Right atrium auricular region (tissue), 2 donors: ENCODE measurements at places on chromosomes 12 and 14. TPM values are rescaled to one million over a fixed set of nuclear protein-coding genes. Genes with fewer than 3 reads are reported as not detected.

GRCh38 chr14:89747126-89747525, 207.4 kb downstream of the EFCAB11 start:
- no peak overlapping the region for H3K27ac ChIP-seq
- H3K36me3 ChIP-seq: no peaks in the 10 kb centered on the region
- H3K27me3 ChIP-seq: no peaks in the 10 kb centered on the region
- no peak for DNase-seq

GRCh38 chr12:754473-754820, 2.1 kb downstream of the WNK1 start:
- H3K36me3 ChIP-seq: no peaks in the 10 kb centered on the region
- H3K4me3 ChIP-seq: peak overlapping the region; percentile 88
- no peak for DNase-seq

DNA sequence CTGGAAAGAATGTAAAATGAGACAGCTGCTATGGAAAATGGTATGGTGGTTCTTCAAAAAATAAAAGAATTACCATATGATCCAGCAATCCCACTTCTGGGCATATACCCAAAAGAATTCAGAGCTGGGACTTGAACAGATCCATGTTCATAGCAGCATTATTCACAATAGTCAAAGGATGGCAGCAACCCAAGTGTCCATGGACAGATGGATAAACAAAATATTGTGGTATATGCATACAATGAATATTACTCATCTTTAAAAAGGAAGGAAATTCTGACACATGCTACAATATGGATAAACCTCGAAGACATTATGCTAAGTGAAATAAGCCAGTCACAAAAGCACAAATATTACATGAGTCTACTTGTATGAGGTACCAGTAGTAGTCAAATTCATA, 9.1 kb downstream of the RAB2B start:
- no peak for DNase-seq
- peaks cover 42% of the 10 kb centered on the region for H3K36me3 ChIP-seq
- H3K27me3 ChIP-seq: no peaks in the 10 kb centered on the region
- no peak overlapping the region for H3K4me3 ChIP-seq
- no peaks in the 10 kb centered on the region for H3K4me1 ChIP-seq
- no peak overlapping the region for H3K27ac ChIP-seq

GRCh38 chr12:69900720-69901131, 75.7 kb downstream of the MYRFL start:
- no peak overlapping the region for H3K4me3 ChIP-seq
- peak; percentile 81 for DNase-seq
- no peaks in the 10 kb centered on the region for H3K27me3 ChIP-seq
- H3K36me3 ChIP-seq: no peaks in the 10 kb centered on the region
- H3K4me1 ChIP-seq: peaks cover 11% of the 10 kb centered on the region

DNA sequence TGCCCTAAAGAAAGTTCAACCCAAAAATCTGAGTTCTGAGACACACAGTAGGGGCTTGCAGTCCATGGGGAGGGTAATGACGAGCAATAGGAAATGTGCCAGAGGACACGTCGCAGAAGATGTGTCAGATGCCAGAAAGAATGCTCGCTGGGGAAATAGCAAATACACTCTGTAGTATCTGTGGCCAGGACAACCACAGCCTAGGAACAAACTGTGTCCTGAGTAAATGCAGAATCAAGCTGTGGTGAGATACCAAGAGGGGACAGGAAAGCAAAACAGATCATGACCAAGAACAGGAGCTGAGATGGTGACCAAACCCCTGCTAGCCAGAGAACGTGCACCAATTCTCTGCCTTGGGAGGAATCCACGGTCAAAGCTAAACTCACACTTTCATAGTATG, 9.1 kb downstream of the CRACR2A start:
- no peaks in the 10 kb centered on the region for H3K36me3 ChIP-seq
- H3K27me3 ChIP-seq: no peaks in the 10 kb centered on the region
- H3K4me3 ChIP-seq: no peak overlapping the region
- peak overlapping the region; percentile 82 for H3K27ac ChIP-seq
- peaks cover 24% of the 10 kb centered on the region for H3K4me1 ChIP-seq

DNA sequence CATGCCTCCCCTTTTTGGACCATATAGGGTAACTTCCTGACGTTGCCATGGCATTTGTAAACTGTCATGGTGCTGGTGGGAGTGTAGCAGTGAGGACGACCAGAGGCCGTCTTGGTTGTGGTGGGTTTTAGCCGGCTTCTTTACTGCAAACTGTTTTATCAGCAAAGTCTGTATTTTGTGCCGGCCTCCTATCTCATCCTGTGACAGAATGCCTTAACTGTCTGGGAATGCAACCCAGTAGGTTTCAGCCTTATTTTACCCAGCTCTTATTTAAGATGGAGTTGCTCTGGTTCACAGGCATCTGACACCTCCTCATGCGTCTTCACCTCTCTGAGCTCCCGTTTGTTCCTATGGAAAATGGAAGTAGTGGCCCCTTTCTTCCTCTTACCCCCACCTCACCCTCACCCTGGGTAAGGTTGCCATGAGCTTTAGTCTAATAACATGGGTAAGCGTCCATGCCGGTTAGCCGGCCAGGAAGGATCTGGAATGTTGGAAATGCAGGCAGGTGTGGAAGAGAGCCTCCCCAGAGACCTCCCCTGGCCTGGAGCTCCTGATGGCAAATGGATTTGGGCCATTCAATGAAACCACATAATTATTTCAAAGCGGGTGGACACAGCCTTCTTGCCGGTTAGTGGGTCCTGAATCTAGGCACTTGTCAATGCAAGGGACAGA, 18.6 kb downstream of the HHIPL1 start:
- peaks cover under 1% of the 10 kb centered on the region for H3K4me1 ChIP-seq
- no peak overlapping the region for H3K4me3 ChIP-seq
- H3K27ac ChIP-seq: no peak overlapping the region
- no peaks in the 10 kb centered on the region for H3K36me3 ChIP-seq
- no peak for DNase-seq

- DNase-seq: no peak
- H3K27me3 ChIP-seq: no peaks in the 10 kb centered on the region
- H3K36me3 ChIP-seq: no peaks in the 10 kb centered on the region
- no peak overlapping the region for H3K4me3 ChIP-seq
- H3K4me1 ChIP-seq: no peaks in the 10 kb centered on the region
- no peak overlapping the region for H3K27ac ChIP-seq
Measured at GRCh38 chr12:91205811-91206210, 23.2 kb upstream of the DCN start.

GRCh38 chr14:79044894-79045624, 874.9 kb downstream of the NRXN3 start:
- H3K27me3 ChIP-seq: no peaks in the 10 kb centered on the region
- no peak overlapping the region for H3K27ac ChIP-seq
- H3K4me3 ChIP-seq: no peak overlapping the region
- DNase-seq: no peak
- no peaks in the 10 kb centered on the region for H3K36me3 ChIP-seq
- no peaks in the 10 kb centered on the region for H3K4me1 ChIP-seq

- no peak for DNase-seq
- H3K27ac ChIP-seq: no peak overlapping the region
- no peaks in the 10 kb centered on the region for H3K27me3 ChIP-seq
- no peak overlapping the region for H3K4me3 ChIP-seq
- H3K36me3 ChIP-seq: no peaks in the 10 kb centered on the region
Measured at GRCh38 chr14:22255017-22255950, 333.7 kb downstream of the DAD1 start.

- no peaks in the 10 kb centered on the region for H3K27me3 ChIP-seq
- no peaks in the 10 kb centered on the region for H3K36me3 ChIP-seq
- no peaks in the 10 kb centered on the region for H3K4me1 ChIP-seq
- no peak overlapping the region for H3K27ac ChIP-seq
- no peak for DNase-seq
Measured at GRCh38 chr14:60349663-60350365, 100.8 kb downstream of the PPM1A start.

- no peak overlapping the region for H3K4me3 ChIP-seq
- peaks cover 43% of the 10 kb centered on the region for H3K36me3 ChIP-seq
- H3K4me1 ChIP-seq: peaks cover 76% of the 10 kb centered on the region
- no peak for DNase-seq
- no peaks in the 10 kb centered on the region for H3K27me3 ChIP-seq
Measured at GRCh38 chr12:124397399-124397679, 102.4 kb downstream of the RFLNA start.

DNA sequence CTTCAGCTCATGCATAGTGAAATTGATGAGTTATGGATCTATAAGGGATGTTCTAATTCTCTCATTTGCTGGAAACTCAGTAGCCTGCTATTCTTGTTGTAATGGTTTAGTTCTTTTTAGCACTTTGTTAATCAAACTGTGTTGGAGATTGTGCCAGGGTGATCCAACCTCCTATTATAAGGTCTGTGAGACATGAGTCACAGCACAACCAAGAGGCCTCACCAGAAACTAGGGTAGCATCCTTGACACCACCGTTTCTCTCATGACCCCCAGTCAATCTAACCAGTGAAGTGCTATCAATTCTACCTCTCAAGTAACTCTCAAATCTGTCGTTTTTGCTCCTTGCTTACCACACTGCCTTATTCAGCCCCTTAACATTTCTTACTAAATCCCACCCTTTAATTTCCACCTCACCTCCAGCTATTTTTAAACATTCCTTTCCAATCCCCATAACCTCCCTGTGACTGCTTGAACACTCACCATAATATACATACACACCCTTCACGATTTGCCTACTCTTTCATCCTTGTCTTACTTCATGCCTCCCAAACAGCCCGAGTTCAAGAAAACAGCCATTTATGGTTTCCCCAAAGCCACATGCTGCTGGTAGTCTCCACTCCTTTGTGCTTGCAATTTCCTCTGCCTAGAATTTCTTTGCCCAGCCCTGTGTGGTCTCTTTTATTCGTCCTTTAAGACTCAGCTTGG, 53.9 kb upstream of the NUDT4 start:
- H3K4me3 ChIP-seq: no peak overlapping the region
- no peak for DNase-seq
- H3K27ac ChIP-seq: no peak overlapping the region
- no peaks in the 10 kb centered on the region for H3K27me3 ChIP-seq
- no peaks in the 10 kb centered on the region for H3K36me3 ChIP-seq

GRCh38 chr12:124177276-124177950, 117.5 kb upstream of the RFLNA start:
- no peaks in the 10 kb centered on the region for H3K36me3 ChIP-seq
- DNase-seq: no peak
- no peaks in the 10 kb centered on the region for H3K4me1 ChIP-seq
- no peak overlapping the region for H3K4me3 ChIP-seq
- no peak overlapping the region for H3K27ac ChIP-seq
- H3K27me3 ChIP-seq: no peaks in the 10 kb centered on the region

- no peak overlapping the region for H3K4me3 ChIP-seq
- DNase-seq: no peak
- H3K36me3 ChIP-seq: no peaks in the 10 kb centered on the region
- H3K27me3 ChIP-seq: no peaks in the 10 kb centered on the region
- no peak overlapping the region for H3K27ac ChIP-seq
Measured at GRCh38 chr12:79534029-79534867, 156.5 kb downstream of the PAWR start.

DNA sequence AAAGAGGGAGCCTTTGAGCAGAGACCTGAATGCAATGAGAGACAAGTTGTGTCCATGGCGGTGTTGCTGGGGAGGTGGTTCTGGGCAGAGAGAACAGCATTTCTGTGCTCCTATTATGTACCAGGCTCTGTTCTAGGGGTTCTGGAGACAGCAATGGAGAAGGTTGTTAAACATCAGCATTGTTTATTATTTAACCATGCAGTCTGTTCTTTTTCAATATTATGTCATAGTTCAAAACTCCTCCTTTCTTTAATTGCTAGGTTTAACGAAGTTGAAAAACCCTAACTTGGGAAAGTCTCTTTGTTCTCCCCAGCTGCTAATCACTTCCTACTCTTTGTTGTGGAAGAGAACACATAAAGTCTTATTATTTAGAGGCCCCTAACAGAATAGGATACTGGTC, 279.3 kb downstream of the RAD51B start:
- H3K4me1 ChIP-seq: no peaks in the 10 kb centered on the region
- H3K27ac ChIP-seq: no peak overlapping the region
- H3K4me3 ChIP-seq: no peak overlapping the region
- no peak for DNase-seq
- H3K36me3 ChIP-seq: no peaks in the 10 kb centered on the region

- no peak overlapping the region for H3K4me3 ChIP-seq
- H3K4me1 ChIP-seq: no peaks in the 10 kb centered on the region
Measured at GRCh38 chr12:47139000-47139681, 59.4 kb upstream of the AMIGO2 start.

GRCh38 chr12:3578557-3578956, 87.6 kb downstream of the PRMT8 start:
- H3K27me3 ChIP-seq: no peaks in the 10 kb centered on the region
- no peak overlapping the region for H3K27ac ChIP-seq

SERPINA9 gene
- total RNA-seq: not detected

RPL6 gene
- 967 TPM for total RNA-seq

CCDC175 gene
- not detected for total RNA-seq

MANSC4 gene
- total RNA-seq: not detected

PYGL gene
- 7.0 TPM for total RNA-seq

KRT7 gene
- 58.4 TPM for total RNA-seq

RNASE3 gene
- not detected for total RNA-seq

WDHD1 gene
- 0.59 TPM for total RNA-seq

TSPAN11 gene
- 2.5 TPM for total RNA-seq
